ENCODE measurements at places on chromosomes 1 and 21.

- no peak for DNase-seq
These were observed 103.8 kb downstream of the BRINP3 start for GRCh38 chr1:190373705-190374336.

DNA sequence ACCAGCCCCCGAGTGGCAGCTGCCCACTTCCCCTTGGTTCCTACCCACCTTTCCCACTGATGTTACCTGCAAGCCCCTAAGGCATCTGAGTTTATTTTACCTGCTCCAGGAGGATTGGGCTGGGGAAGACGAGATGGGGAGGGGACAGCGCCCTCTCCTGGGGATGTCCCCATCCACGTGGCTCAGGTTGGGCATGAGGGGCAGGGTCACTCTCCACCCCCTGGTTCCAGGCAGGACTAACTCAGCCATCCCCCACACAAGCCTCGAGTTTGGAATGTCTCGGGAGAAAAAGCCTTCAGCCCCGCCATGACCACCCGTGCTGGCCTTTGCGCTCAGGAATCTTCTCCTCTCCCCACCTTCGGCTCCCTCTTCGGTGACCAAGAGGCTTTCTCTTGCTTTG, 90.0 kb downstream of the ARHGEF10L start:
- DNase-seq: no peak

DNA sequence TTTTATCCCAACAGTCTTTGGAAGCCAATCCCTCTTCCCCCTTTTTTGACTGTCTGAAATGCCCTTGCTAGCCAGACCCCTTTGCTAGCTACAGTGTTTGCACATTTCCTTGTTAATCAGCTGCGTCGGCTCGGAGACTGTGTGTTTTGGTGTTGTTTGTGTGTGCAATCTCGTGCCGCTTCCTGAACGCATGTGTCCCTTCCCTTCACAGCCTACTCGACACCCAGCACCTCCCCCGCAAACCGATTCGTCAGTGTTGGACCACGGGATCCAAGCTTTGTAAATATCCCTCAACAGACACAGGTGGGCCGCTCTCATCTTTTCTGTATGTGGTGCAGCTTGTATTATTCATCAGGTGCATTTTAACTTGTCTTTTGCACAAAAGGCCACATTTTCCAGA, 298.7 kb downstream of the TM2D1 start:
- DNase-seq: no peak

DNA sequence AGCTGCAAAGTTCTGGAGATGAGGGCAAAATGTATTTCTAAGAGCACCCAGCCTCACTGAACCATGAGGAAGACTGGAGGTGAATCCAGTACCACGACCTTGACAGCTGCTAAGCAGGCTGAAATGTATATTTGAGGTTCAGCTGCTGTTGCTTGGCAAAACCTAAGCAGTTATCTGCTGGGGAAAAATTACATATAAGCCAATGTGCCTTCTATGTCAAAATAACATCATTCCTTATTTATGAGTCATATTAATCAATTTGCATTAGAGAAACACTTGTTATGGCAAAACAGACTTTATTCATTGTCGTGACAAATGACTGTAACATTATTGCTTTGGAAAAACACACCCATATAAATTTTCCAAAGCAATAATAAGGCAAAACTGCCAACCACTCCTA, 560.5 kb upstream of the NR5A2 start:
- no peak for DNase-seq

DNA sequence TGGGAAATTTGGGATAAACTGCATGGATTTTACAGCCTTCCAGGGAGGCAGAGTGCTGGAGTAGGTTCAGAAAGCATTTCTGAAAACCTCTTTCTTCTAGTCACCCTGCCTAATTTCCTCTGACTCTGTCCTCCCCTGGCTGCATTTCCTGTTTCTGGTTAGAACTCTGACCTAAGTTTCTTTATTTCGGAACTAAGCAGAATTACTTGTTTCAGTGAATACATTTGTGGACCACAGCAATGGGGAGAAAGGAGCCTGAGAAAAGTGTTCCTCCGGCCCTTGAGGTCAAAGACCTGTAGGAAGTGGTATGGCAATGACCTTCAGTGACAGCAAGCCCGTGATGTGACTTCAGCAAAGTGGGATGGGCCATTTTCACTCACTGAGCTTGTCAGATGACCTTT, 173.4 kb upstream of the RUNX1 start:
- DNase-seq: no peak

GRCh38 chr1:151157067-151157531, 650 bp downstream of the TNFAIP8L2 start:
- DNase-seq: peak; percentile 54

- DNase-seq: no peak
These were observed 8.3 kb downstream of the AHDC1 start for GRCh38 chr1:27595597-27595996.

Data from CD4-positive, alpha-beta T cell treated with Interferon alpha-2 for 1 hour (primary cell).